Thymus (tissue), 14 donors: ENCODE measurements at places on chromosomes 2 and 18.
A peak's percentile ranks its signal among the peaks of the same experiment; 100 is the strongest.

GRCh38 chr18:11266781-11267480 lies 117.6 kb upstream of the PIEZO2 start:
- no peaks in the 10 kb centered on the region for H3K36me3 ChIP-seq
- H3K27me3 ChIP-seq: no peaks in the 10 kb centered on the region
- no peak overlapping the region for H3K4me3 ChIP-seq
- no peak for DNase-seq
- H3K4me1 ChIP-seq: peaks cover 2% of the 10 kb centered on the region
- no peak overlapping the region for H3K27ac ChIP-seq

DNA sequence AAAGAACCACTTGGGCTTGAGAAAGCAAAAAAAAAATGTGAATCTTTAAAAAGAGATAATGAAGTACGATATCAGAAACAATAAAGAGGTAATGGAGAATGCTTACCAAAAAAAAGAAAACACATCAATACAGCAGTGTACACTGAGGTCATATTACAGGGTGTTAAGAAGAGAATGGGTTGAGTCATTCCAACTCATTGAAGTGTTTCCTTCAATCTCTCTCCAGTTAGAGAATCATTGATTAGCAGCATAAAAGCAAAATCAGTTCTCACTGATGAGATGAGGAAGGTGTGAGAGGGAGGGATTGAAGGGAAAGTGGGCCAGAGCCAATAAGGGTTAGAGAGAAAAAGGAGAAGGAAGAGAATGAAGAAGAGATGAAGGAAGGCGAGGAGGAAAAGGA lies 43.9 kb upstream of the SGPP2 start:
- no peak overlapping the region for H3K27ac ChIP-seq
- H3K36me3 ChIP-seq: no peaks in the 10 kb centered on the region
- no peak overlapping the region for H3K4me3 ChIP-seq
- H3K27me3 ChIP-seq: no peaks in the 10 kb centered on the region
- no peak for DNase-seq
- no peaks in the 10 kb centered on the region for H3K4me1 ChIP-seq

- no peaks in the 10 kb centered on the region for H3K36me3 ChIP-seq
- no peak for DNase-seq
- H3K27ac ChIP-seq: no peak overlapping the region
- H3K4me3 ChIP-seq: no peak overlapping the region
These were observed 106.6 kb upstream of the ID2 start for GRCh38 chr2:8575038-8575833.

DNA sequence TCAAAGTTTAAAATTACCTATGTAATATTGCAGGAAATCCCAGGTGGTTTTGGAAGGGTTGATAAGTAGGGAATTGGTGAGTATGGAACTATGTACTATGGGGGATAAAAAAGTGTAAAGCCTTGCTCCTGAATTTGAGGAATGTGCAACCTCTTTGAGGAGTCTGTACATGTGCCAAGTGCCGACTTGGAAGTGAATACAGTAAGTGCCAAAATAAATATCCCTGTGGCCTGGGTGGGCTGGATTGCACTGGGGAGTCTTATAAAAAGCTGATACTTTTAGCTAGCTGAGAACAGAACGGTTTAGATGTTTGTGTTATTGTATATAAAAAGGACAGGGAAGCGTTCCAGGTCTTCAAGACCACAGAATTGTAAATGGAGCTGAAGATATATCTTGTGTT lies 317.1 kb upstream of the LRRTM1 start:
- no peaks in the 10 kb centered on the region for H3K36me3 ChIP-seq
- no peak for DNase-seq
- H3K4me3 ChIP-seq: no peak overlapping the region
- H3K27ac ChIP-seq: no peak overlapping the region
- H3K4me1 ChIP-seq: no peaks in the 10 kb centered on the region

DNA sequence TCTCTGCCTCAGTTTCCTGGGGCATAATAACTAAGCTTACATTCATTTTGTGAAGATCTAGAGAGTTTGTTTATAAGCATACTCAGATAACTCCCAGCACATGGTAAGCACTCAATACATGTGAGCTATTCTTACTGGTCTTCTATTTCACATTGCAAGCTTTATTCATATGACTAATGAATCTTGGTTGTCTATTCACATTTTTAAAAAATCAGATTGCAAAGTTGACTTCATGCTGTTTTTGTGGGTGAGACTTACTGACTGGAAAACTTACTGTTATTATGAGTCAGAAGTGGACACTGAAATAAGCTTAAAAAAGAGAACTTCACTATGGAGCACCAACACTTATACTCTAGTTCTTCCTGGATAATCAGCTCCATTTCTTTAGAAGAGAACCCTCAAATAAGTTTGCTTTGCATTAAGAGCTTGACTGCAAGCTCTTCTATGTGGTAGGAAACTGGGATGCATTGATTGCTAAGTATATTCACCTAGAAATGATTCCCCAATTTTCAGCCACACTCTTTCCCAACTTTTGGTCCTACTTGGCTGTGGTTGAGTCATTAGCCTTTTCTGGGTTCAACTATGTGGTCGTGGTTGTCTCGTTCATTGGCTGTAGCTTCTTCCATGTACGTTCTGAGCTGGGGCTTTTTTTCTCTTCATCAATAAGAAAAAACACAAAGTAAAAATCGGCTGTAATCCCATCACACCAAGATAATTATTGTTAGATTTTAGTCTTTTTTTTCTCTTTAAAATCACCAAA lies 29.5 kb upstream of the RBMS1 start:
- DNase-seq: no peak
- no peaks in the 10 kb centered on the region for H3K36me3 ChIP-seq
- H3K4me1 ChIP-seq: no peaks in the 10 kb centered on the region
- no peak overlapping the region for H3K27ac ChIP-seq

DNA sequence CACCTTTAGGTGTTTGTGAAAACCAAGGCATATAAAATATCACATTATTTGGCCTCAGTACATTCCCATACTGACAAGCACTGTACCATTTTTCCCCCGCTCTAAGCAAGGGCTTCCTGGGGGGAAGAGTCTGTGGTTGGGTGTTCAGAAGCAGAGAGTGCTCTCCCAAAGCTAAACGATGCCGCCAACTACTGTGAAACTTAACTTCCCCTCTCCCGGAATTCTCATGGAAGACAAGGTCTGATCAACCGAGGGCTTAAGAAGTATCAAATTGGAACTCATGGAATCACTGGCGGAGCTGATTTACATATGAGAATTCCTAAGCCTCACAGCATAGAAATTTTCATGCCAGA lies 433 bp upstream of the MFF start:
- DNase-seq: no peak
- H3K36me3 ChIP-seq: no peaks in the 10 kb centered on the region
- H3K27me3 ChIP-seq: no peaks in the 10 kb centered on the region
- H3K27ac ChIP-seq: no peak overlapping the region

GRCh38 chr2:20421336-20421987 lies 25.4 kb upstream of the RHOB start:
- no peak for DNase-seq
- H3K36me3 ChIP-seq: no peaks in the 10 kb centered on the region
- H3K4me3 ChIP-seq: no peak overlapping the region

- H3K4me3 ChIP-seq: no peak overlapping the region
- no peaks in the 10 kb centered on the region for H3K27me3 ChIP-seq
- peak; percentile 25 for DNase-seq
- peaks cover 16% of the 10 kb centered on the region for H3K4me1 ChIP-seq
- no peaks in the 10 kb centered on the region for H3K36me3 ChIP-seq
These were observed 390.1 kb upstream of the TRIB2 start for GRCh38 chr2:12326449-12327190.

GRCh38 chr2:238939521-238940403 lies 91.9 kb downstream of the TWIST2 start:
- no peak for DNase-seq
- H3K4me1 ChIP-seq: no peaks in the 10 kb centered on the region
- H3K27me3 ChIP-seq: no peaks in the 10 kb centered on the region
- H3K4me3 ChIP-seq: no peak overlapping the region
- H3K36me3 ChIP-seq: no peaks in the 10 kb centered on the region
- no peak overlapping the region for H3K27ac ChIP-seq

DNA sequence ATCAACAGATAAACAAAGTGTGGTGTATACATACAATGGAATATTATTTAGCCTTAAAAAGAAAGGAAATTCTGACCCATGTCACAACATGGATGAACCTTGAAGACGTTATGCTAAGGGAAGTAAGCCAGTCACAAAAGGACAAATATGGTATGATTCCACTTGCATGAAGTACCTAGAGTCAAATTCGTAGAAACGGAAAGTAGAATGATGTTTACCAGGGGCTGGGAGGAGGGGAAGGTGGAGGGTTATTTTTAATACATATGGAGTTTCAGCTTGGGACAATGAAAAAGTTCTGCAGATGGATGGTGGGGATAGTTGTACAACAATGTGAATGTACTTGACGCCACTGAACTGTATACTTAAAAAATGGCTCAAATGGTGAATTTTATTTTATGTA lies 3.3 kb upstream of the DES start:
- no peaks in the 10 kb centered on the region for H3K4me1 ChIP-seq
- no peak for DNase-seq
- peaks cover 33% of the 10 kb centered on the region for H3K27me3 ChIP-seq
- no peak overlapping the region for H3K27ac ChIP-seq

- no peak overlapping the region for H3K4me3 ChIP-seq
- H3K27ac ChIP-seq: no peak overlapping the region
- peaks cover 18% of the 10 kb centered on the region for H3K36me3 ChIP-seq
- no peaks in the 10 kb centered on the region for H3K4me1 ChIP-seq
- no peak for DNase-seq
- no peaks in the 10 kb centered on the region for H3K27me3 ChIP-seq
These were observed 16.5 kb downstream of the MFF start for GRCh38 chr2:227341553-227341952.

DNA sequence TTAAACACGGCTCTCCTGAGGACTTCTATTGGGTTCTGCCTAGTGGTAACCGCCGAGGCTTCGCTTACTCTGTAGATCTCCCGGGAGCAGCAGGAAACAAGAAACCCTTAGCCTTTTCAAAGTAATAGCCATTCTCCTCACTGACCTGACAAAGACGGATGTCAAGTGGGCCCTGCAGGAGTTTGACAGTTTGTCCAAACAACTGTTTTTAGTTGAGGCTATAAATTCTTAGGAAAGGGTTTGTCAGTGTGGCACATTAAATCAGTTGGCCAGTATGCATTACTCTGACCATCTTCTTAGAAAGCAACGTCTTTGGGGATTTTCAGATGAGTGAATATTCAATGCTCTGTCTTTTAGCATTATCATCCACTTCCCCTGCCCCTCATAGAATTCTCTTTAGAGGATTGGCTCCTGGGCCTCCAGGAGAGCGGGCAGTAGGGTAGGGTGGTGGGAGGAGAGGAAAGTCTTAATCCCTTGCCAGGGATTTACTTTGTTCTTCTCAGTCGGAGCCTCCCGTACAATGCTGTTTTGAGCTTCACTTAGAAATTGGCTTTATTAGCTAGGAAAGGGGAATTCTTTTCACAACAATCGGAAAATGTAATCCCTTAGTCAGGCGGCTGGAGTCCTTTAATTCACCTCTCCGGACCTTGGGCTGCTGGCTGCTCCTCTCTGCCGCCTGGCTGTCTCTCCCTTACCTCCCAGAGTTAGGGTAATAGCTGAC lies 13.3 kb upstream of the C18orf32 start:
- no peak overlapping the region for H3K4me3 ChIP-seq
- H3K27ac ChIP-seq: no peak overlapping the region
- H3K27me3 ChIP-seq: peaks cover 18% of the 10 kb centered on the region
- no peaks in the 10 kb centered on the region for H3K36me3 ChIP-seq
- no peaks in the 10 kb centered on the region for H3K4me1 ChIP-seq

- H3K36me3 ChIP-seq: no peaks in the 10 kb centered on the region
- H3K27ac ChIP-seq: no peak overlapping the region
- no peaks in the 10 kb centered on the region for H3K4me1 ChIP-seq
- no peak overlapping the region for H3K4me3 ChIP-seq
These were observed 420.6 kb downstream of the TDRD15 start for GRCh38 chr2:21544392-21544791.

DNA sequence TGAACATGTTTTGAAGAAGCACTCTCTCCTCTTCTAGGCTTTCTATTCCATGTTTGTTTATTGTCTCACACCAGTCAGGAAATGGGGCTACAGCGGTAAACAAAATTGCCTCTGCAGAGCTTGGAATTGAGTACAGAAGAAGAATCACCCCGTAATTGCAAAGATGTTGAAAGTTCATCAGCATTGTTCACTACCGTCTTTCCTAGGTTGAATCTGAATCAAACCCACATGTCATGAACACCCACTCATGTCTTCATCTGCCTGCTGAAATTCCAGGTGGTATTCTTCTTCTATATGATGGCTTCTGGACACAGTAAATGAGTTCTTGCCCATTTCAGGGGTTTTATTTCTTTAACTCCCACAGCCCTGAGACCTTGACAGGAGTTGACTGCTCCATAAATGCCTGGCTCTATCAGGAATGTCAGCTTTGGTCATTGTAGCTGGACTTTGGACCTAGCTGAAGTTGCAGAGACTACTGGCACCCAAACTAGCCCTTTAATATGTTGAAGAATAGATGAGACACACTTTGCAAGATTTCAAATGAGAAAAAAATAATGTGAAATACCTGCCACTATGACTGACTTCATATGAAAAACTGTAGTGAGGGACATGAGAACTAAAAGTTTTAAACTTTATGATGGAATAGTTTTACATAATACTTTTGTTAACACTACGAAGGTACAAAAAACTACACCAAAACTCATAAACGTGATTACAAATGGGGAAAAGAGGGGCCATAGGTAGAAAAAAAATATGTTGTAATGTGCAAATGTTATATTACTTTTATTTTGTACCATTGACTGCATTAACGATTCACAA lies 1235.3 kb upstream of the ZEB2 start:
- no peaks in the 10 kb centered on the region for H3K36me3 ChIP-seq
- H3K27ac ChIP-seq: no peak overlapping the region
- H3K27me3 ChIP-seq: no peaks in the 10 kb centered on the region
- peaks cover 21% of the 10 kb centered on the region for H3K4me1 ChIP-seq
- no peak for DNase-seq
- no peak overlapping the region for H3K4me3 ChIP-seq

DNA sequence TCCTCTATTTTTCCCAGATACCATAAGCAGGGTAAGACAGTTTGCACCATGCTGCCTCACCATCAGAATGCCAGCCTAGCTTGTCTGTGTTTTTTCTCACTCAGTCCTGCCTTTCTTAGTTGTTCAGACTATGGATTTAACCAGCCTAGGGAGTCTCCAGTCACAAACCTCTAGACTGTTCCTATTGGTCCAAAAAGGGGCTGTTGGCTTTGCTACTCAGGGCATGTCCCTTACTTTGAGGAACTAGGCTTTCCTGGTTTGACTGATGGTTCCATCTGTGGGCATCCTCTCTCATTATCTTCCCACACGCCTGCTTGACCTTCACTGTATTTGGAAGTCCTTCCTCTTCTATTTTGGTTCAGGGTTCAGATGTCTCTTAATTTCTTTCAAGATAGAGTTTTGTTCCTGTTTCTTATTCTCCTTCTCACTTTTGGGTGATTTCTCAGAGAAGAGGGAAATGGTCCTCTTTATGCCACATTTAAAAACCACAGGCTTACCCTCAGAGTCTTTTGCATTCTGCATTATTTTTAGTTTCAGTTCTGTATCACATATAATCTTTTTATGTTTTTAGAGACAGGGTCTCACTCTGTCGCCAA lies 31.3 kb upstream of the TMEM131 start:
- H3K27me3 ChIP-seq: no peaks in the 10 kb centered on the region
- H3K4me1 ChIP-seq: peaks cover 9% of the 10 kb centered on the region
- H3K27ac ChIP-seq: no peak overlapping the region
- DNase-seq: peak; percentile 9
- no peaks in the 10 kb centered on the region for H3K36me3 ChIP-seq
